ENCODE measurements at places on chromosomes 12 and 14. TPM values are rescaled to one million over a fixed set of nuclear protein-coding genes. Genes with fewer than 3 reads are reported as not detected.

GRCh38 chr12:122847921-122848421 is 12.7 kb downstream of the HIP1R start:
- H3K27ac ChIP-seq = no peak overlapping the region
- no peaks in the 10 kb centered on the region for H3K36me3 ChIP-seq
- no peak overlapping the region for H3K4me3 ChIP-seq
- H3K4me1 ChIP-seq = peaks cover 56% of the 10 kb centered on the region
- no peaks in the 10 kb centered on the region for H3K27me3 ChIP-seq

DNA sequence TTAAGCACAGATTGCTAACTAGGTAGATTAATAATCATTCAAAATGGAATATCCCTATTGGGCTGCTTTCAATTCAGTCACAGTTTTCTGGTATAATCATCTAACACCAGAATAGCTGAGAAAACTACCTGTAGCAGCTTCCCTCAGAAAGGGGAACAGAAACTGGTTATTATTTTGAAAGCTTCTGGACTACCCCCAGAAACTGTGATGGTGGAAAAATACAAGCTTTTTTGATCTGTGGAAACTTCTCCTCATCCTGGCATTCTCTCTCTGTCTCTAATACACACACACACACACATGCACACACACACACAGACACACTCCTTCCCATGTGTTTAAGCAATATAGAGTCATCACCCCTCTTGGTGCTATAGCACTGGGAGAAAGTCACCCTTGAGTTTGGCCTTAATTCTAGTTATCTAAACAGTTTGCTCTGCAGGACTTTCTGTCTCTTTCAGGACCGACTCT is 251.5 kb upstream of the LMO3 start:
- H3K4me3 ChIP-seq = no peak overlapping the region
- H3K36me3 ChIP-seq = no peaks in the 10 kb centered on the region
- no peaks in the 10 kb centered on the region for H3K4me1 ChIP-seq

- H3K36me3 ChIP-seq = peaks cover 3% of the 10 kb centered on the region
- peaks cover 3% of the 10 kb centered on the region for H3K4me1 ChIP-seq
- H3K27ac ChIP-seq = no peak overlapping the region
- H3K27me3 ChIP-seq = no peaks in the 10 kb centered on the region
These were observed 49.2 kb upstream of the MMP17 start for GRCh38 chr12:131779027-131779426.

The RAB15 gene
- 8.2 TPM for polyA plus RNA-seq

The FAR2 gene
- polyA plus RNA-seq = 2.3 TPM
